Epithelial cell of prostate (primary cell): ENCODE measurements at places on chromosomes 3 and 15.

DNA sequence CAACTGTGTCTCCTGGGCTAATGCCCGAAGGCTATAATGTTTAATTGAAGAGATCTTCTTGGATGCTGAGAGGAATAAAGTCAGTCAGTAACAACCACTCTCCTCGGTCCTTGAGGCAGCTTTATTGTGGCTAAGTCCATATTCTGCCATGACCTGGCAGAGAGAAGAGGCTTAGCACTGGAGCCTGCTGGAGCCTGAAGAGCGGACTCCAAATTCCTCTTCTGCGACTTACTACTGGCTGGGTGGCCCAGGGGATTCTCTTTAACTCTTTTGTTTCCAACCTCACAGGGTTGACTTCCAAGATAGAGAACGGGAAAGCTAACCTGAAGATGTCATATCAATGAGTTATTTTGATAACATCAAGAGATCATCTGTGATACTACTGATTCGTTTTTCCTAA, 71.1 kb downstream of the MYO1E start:
- no peak for DNase-seq

DNA sequence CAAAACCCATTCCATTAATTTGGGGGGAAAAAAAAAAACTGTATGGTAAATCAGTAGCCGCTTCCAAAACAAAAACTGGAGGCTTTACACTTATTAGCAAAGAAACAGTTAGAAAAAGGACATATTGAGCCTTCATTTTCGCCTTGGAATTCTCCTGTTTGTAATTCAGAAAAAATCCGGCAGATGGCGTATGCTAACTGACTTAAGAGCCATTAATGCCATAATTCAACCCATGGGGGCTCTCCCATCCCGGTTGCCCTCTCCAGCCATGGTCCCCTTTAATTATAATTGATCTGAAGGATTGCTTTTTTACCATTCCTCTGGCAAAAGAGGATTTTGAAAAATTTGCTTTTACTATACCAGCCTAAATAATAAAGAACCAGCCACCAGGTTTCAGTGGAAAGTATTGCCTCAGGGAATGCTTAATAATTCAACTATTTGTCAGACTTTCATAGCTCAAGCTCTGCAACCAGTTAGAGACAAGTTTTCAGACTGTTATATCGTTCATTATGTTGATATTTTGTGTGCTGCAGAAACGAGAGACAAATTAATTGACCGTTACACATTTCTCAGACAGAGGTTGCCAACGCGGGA, 9.4 kb upstream of the RPL24 start:
- no peak for DNase-seq

DNA sequence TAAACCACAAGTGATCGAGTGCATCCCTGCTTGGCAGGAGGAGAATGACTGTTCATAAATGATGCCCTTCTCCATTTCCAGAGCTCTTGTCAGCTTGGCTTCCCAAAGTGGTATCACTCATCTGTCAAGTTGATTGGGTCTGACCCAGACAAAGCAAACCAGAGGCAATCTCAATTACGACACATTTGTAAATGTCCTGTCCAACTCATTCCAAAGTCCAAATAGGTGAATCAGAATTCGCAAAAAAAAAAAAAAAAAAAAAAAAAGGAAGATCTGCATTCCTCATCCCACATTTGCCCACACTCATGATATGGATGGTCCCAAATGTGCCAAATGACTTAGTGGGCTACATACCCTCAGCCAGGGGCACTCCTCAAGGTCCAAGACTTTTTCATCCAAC, 91.9 kb downstream of the LRRC3B start:
- no peak for DNase-seq

DNA sequence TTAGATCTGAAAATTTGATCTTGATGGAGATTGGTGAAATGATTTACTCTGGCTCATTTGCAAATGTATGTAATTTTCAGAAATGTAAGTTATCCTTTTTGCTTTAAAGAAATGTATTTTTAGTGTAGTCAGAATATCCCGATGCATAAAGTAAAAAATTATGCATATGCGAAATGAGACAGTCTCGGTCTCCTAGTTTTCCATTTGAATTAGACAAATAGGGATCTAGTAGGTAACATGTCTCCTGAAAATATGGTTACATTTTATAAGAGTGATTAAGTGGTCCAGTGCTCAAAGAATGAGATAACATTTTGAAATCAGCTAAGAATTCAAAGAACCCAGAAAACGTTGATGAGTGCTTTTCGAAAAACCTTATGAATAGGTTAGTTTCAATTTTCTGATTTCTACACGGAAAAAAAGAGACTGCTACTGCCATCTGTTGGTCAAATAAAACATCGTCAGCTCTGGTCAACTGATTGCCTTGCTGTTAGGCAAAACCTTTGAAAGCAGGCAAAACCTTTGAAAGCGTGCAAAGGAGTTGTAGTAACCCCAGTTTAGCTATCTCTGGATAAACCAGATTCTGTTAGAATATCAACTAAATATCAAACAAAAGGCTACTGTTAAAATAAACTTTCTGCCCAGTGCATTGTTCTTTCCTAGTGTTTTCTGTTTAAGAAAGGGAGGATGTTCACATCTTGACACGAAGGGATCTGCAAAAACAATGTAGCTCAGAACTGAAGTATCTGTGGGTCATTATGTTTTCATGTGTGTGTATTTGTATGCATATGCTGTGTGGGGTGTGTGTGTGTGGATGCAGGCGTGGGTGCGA, 59.3 kb upstream of the CHMP2B start:
- no peak for DNase-seq

DNA sequence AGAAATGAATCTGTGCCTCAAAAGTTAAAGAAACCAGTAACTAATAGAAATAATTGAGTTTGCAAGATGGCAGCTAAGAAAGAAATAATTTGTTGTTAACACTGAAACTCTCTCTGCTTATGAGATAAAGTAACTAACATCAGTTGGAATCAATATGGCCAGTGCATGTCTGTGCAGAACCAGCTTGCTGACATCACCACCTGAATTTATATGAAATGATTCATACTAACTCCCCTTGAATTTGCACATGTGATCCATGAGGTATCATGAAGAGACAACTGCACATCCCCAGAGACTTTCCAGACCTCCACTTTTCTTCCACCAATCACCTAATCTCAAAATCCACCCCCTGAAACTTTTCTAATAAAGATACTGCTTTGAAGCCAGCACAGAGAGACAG, 10.3 kb upstream of the SLC25A38 start:
- DNase-seq, result peak; percentile 27

DNA sequence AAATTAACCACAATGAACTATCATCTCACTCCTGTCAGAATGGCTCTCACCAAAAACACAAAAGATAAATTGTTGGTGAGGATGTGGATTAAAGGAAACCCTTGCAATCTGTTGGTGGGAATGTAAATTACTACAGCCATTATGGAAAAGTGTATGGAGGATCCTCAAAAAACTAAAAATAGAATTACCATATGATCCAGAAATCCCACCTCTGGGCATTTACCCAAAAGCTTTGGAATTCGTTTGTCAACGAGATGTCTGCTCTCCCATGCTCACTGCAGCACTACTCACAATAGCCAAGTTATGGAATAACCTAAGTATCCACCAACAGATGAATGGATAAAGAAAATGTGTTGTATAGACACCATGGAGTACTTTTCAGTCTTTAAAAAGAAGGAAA, 21.6 kb downstream of the FSIP1 start:
- no peak for DNase-seq

- no peak for DNase-seq
Measured at GRCh38 chr3:94716326-94717018, 653.6 kb downstream of the NSUN3 start.

DNA sequence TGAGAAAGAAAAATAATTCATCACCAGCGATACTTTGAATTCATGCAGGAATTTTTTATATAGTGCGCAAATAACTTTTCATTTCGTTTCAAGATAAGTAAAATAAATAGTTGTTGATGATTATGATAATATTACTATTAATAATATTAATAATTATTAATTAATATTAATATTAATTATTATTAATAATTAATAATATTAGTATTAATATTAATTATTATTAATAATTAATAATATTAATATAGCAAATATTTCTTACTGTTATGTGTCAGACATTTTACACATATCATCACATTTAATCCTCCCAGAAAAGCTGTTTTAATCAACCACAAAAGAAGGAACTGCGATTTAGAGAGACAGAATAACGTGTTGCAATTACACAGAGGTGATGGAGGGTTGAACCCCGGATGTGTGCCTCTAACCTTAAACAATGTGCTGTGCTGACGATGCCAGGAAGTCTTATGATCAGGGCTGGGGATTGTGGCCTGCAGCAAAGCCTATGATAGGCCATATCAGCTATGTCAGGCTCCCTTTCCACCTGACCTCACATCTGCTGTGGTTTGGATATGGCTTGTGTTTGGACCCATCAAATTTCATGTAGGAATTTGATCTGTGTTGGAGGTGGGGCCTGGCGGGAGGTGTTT, 263.5 kb upstream of the NR2F2 start:
- no peak for DNase-seq
